ENCODE measurements at places on chromosomes 3 and 15.
A peak's percentile ranks its signal among the peaks of the same experiment; 100 is the strongest.

DNA sequence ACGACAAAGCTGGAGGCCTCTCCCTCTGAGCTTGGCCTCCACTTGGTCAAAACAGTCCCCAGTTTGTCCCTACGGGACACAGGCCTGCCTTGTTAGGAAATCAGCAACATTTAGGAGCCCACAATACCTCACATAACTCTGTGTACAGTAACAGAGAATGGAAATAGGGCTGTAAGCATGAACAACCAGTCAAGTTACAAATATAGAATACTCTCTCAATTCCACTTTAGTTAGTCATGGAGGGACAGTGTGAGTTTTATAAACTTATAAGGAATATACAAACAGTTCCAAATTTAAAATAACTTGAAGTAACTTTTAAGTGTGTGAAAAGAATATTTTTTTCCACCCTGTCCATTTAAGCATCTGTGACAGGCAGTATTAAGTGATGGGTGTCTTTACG, 129.4 kb downstream of the PGPEP1L start:
- no peak for DNase-seq

DNA sequence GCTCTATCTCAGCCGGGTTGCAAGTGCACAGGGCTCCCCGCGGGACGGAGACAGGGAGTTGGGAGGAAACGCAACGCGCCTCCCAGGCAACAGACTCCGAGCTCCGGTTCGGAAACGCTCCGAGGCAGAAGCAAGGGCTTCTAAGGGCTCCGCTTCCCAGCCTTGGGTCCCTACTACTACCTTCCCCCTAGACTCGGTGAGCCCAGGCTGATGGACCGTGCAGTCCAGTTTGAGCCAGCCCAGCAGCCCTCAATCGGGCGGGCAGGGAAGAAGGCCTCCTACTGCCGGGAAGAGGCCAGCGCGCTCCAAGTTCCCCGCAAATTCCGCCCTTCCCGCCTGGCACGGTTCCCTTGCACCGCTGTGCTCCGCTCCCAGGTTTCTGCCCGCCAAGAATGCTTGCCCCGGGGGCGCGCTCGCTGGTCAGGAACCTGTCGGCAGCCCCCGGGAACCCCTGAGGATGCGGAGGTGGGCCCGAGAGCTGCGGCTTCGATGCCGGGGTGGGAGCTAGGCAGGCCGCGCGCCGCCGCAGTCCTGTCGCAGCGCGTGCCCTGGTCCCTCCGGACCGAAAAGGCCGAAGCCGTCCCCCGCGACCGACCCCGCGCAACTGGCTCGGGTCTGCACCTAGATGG, 728 bp downstream of the TRANK1 start:
- DNase-seq = peak; percentile 18

- DNase-seq = no peak
These were observed 34.4 kb upstream of the SLC6A1 start for GRCh38 chr3:10957976-10958749.

DNA sequence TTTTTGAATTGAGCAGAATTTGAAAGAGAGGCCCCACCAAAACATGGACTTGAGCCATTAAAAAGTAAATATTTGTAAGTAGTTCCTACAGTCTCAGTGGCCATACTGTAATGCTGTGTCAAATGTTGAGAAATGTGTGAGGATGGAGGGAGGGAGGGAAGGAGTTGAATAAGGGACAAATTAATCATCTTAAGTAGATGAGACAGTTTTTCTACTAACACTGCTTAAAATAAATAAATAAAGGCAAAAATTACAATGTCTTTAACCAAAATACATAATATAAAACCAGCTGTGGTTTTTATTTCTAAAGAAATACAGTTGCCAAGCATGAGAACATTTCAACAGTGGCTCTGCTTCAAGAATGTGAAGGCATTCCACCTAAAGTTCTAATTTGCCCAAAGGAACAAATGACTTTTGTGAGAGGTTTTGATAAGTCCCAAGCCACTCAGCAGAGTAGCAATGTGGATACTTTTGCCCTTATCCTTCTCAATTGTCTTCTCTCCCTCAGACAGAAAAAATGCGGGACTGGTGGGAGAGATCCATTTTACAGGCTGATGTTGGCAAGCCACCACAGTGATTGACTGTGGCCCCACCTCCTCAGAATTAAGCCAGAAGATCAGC, 427.0 kb upstream of the RARB start:
- no peak for DNase-seq

DNA sequence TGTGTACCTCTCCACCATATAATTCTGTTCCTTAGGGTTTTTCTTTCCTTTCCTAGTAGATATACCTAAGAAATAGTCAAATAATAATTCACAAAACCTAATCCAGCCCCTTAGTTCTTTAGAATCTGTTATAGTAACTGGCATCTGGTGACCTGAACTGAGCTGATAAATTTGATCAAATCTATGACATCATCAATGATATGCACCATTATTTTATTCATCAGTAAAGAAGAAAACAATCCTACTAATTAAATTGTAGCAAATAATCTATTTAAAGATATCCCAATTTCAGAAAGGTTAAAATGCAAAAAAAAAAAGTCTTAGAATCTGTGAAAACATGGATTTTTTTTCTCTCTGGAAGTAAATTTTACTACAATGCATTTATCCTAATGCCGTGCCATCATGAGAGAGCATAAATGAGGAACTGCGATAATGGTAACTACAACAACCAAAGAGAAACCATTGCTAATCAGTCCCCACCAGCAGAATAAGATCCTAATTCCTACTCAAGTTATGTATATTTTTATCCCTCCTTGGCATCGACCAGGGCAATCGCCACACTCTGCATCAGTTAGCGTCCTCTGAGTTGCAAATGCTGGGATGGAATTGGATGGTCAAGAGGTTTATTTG, 6.6 kb upstream of the MNS1 start:
- no peak for DNase-seq

Data from central memory CD4-positive, alpha-beta T cell (primary cell).